H54 (cell line): ENCODE measurements at places on chromosomes 4 and X.

DNA sequence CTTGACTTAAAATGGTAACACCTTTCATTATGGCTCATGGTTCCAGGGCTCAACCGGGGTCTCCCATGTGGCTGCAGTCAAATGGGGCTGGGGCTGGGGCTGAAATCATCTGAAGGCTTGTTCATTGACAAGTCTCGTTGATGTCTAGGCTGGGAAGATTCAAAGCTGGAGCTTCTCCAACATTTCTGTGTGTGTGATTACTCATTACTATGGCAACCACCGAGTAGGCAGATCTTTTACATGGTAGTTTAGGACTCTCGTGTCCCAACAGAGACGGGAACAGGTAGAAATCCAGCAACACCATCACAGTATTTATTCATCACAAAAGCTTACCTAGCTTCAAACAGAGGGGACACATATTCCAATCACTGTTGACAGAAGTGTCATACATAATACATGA is 7.8 kb downstream of the YTHDC1 start:
- DNase-seq: no peak

DNA sequence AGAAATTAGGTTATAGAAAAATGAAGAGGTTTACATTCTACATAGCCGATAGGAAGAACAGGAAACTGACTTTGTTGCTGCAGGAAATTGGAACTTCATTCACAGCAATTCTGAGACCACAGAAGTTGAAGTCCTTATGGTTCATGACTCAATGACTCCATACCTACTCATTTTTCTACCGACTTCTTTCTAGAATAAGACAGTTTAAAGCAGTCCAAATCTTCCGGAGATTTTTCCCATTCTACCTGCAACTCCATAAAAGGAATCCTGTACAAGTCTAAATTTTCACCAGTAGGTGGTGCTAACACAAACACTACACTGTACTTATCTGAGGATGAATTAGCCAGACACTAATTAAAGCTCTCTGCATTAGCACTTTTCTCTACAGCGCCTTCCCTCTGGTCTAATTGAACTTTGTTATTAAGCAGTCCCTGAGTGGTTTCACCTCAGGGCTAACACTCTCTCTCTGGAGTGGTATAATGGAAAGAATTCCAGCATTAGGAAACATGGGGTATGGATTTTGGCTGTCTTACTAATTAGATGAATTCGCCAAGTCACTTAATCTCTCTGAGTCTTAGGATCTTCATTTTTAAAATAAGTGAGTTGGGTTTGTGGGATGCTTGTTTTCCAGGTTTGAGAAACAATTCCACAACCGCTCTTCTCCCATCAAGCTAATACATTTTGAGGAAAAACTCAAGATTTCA is 167.9 kb downstream of the SMIM20 start:
- DNase-seq: no peak

DNA sequence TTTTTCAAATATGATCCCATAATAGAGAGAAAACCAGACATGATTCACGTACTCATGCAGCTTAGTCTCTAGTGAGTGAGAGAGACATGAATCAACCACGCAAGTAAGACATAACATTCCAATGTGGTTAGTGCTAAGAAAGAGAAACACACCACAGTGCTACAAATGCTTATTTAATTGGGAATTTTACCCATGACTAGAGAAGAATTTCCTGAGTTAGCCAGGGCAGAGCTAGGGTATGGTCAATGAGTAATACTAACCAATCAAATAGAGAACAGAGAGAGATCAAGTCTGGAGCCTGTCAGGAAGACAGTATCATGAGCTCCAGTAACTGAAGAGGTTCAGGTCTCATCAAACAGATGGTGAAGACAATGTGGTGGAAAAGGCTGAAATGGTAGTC is 495.2 kb downstream of the PDGFC start:
- DNase-seq: peak; percentile 30

DNA sequence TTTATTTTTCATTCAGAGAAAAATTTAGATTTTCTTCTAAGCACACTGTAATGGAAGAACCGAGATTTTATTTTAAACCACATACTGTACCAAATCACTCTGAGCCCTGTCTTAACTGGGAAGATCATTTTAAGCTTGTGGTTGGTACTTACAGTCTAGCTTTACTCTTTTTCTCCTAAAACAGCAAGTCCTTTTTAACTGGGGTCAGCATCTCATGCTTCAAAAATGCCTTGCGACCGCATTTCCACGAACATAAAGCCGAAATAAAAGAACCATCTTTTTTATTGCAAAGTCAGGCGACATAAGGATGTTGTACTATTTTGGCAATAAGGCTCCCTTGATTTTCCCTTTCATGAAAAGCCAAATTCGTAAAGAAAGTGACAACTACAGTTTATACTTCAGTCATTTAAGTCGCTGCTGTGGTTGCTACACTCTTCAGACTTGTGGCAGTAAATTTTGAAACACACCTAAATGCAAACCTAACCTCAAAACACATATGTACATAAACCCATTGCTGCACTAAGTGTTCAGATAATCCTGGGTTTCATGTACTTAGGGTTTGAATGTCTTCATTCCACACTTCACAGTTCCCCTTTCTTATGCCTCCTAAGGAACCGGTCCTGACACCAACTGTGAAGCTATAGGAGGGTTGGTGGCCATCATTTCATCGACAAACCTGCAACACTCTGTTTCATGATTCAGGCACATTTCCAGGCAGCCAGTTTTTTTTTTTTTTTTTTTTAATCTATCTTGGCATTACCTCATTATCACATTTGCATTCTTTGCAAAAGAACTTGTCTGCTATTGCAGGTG is 3.0 kb downstream of the STOX2 start:
- DNase-seq: no peak

DNA sequence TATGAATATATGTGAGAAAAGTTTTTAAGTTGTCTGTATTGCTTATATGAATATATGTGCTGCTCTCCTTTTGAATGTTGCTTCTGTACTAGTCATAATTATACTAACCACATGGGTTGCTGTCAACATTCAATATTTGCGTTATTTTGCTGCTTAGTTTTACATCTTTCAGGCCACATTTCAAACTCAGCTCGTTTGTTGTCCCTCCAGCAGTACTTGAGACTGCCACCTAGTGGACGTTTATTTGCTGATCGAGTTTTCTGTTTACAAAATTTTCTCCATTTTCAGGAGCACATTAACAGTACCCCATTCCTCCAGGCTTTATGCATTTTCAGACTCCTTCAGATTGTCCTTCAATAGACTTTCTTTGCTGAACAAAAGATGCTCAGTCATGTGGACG is 75.8 kb downstream of the NUDT11 start:
- no peak for DNase-seq

DNA sequence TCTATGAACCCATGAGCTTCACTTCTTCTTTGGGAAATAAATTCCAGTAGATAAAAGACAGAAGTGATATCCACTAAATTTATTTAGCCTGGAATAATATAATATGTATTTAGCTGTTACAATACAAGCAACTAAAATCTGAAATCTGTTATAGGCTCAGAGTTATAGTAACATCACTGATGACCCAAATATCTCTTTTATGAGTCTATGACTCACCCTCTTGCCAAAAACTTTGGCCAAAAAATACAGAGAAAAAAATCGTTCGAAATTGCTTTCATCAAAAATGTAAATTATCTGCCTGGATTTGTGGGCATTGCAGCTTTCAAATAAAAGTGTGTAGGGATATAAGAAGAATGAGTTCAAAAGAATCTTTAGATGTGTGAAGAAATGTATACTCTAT is 89.4 kb upstream of the DKK2 start:
- DNase-seq: no peak

- DNase-seq: no peak
Observed at GRCh38 chr4:170705907-170706306, 616.2 kb upstream of the AADAT start.

- no peak for DNase-seq
Observed at GRCh38 chr4:14863418-14864364, 138.6 kb upstream of the CPEB2 start.

DNA sequence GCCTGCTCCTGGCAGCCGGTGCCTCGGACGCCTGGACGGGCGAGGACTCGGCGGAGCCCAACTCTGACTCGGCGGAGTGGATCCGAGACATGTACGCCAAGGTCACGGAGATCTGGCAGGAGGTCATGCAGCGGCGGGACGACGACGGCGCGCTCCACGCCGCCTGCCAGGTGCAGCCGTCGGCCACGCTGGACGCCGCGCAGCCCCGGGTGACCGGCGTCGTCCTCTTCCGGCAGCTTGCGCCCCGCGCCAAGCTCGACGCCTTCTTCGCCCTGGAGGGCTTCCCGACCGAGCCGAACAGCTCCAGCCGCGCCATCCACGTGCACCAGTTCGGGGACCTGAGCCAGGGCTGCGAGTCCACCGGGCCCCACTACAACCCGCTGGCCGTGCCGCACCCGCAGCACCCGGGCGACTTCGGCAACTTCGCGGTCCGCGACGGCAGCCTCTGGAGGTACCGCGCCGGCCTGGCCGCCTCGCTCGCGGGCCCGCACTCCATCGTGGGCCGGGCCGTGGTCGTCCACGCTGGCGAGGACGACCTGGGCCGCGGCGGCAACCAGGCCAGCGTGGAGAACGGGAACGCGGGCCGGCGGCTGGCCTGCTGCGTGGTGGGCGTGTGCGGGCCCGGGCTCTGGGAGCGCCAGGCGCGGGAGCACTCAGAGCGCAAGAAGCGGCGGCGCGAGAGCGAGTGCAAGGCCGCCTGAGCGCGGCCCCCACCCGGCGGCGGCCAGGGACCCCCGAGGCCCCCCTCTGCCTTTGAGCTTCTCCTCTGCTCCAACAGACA is 4.4 kb downstream of the SOD3 start:
- DNase-seq: no peak

- DNase-seq: no peak
Observed at GRCh38 chr4:17781300-17782287, at the start of gene FAM184B. Gene FAM184B, minus strand, starts transcription at chr4:17781621. Its CDS starts 322 bp downstream, at chr4:17781299.

DNA sequence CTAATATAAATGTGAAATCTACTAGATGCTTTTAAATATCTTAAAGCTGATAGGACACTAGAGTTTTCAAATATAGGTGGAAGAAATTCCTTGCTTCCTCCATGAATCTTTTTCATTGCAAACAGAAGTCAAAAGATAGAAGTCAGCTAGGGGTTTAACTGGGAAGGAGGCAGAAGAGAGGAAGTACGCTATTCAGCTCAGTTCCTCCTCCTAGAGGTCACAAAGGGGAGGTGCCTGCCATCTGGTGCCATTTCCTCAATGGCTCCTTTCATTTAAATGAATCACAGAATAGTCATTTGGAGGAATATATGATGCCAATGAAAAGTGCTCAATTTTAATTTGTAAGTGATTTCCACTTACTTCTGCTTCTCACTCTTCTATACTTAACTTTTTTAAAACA is 8.5 kb downstream of the COL25A1 start:
- no peak for DNase-seq

DNA sequence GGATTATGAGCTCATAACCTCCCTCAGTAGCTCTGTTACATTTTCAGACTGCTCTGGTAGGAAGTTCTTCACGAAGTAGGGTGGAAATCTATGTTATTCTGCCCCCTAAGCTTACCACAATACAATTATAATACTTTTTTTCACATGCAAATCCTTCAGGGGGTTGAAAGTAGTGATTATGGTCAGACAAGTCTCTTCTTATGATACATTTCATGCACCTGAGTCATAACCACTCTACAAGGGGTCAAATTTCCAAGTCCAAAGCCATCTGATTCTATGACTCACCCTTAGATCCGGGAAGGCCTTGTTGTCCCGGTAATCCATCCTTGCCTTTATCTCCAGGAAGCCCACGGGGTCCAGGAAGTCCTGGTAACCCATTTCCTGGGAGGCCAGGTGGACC is 95.2 kb downstream of the ATG4A start:
- DNase-seq: peak; percentile 63

GRCh38 chr4:68536375-68536774 is 39.7 kb downstream of the UGT2B17 start:
- no peak for DNase-seq

DNA sequence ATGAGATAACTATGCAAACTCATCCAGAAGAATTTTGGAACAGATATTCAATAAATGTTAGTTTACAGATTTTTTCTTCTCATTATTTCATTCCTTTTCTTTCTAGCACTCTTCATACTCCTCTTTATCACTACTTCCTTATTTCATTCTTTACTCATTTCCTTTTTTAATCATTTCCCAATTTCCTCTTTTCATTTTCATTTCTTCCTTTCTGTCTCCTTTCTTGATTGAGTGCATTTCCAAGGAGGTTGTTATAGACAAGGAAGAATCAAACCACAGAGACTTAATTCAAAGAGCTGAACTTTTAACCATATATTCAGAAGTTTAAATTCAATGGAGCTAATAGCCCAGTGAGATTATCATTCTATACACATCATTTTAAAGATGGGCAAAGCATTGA is 600.7 kb downstream of the ARAP2 start:
- no peak for DNase-seq

DNA sequence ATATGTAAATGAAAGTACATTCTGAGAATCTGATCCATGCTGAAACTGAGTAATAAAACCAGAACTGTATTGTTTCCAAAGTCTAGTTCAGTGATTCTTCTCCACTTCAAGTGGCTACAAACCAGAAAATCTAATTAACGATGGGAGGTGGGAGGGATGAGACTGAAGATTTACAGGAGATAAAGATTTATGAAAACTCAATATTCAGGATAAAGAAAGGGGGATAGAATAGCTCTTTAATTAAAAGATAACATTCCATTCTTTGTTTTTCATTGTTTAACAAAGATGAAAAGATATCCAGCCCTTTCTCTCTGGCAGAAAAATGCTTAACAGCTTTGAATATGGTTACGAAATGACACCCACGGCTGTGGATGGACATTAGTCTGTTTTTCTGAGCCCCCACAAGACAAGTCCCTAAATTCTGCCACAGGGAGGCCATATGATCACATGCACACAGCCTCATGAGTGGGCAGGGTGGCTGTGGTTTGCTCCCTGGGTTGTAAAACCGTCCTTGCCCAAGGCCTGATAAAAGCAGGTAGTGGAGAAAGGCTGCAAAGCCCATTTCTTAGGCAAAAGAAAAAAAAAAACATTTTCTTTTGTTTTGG is 36.4 kb downstream of the TMEM150C start:
- DNase-seq: no peak

- no peak for DNase-seq
Observed at GRCh38 chr4:105246712-105247111, 100.0 kb downstream of the TET2 start.

GRCh38 chr4:62117886-62118285 is 917.8 kb downstream of the ADGRL3 start:
- DNase-seq: no peak

DNA sequence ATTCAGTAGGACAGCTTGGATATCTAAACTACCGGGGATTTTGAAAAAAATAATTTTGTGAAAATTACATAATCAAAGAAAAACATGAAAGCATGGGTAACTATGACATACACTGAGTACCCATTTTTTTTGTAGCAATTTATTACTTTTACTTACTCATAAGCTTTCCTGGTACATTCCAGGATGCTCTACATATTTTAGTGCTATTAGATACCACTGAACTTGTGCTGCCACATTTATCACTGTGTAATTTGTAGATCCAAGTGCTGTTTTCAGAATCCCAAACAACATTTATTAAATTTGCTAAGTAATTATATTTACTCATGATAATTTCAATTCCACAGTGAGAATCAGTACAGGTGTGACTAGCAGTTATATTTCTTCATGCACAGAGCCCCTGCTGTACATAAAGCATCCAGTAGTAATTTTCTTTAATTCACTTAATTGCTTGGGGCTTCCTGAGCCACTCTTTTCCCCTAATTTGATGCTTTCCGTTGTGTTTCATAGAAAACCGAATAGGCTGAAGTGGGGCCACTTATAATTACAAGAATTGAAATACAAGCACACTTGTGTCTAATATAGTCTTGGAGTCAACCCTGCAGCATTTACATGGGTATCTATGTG is 2254.4 kb downstream of the ARAP2 start:
- no peak for DNase-seq
